Left renal cortex interstitium (tissue), 4 donors: ENCODE measurements at places on chromosomes 2 and 18. TPM values are rescaled to one million over a fixed set of nuclear protein-coding genes. Genes with fewer than 3 reads are reported as not detected.
A peak's percentile ranks its signal among the peaks of the same experiment; 100 is the strongest.

DNA sequence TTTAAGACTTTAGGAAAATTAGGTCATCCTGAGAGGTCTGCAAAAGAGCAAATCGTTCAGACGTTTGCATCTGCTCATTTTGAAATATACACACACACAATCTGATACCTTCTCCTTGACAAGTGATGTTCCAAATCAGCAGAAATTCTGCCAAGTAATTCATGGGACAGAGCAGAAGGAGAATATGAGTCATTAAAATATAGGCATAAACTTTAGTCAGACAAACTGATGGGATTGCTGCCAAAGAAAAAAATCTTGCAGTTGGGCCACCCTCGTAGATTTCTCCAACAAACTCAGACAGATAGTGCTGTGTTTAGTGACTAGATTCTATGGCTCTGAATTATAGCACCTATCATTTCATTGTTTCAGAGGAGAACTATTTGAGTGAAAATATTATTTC is 336.3 kb downstream of the NYAP2 start:
- DNase-seq, result no peak

GRCh38 chr2:7612969-7613368 is 695.8 kb downstream of the RNF144A start:
- no peak for DNase-seq

DNA sequence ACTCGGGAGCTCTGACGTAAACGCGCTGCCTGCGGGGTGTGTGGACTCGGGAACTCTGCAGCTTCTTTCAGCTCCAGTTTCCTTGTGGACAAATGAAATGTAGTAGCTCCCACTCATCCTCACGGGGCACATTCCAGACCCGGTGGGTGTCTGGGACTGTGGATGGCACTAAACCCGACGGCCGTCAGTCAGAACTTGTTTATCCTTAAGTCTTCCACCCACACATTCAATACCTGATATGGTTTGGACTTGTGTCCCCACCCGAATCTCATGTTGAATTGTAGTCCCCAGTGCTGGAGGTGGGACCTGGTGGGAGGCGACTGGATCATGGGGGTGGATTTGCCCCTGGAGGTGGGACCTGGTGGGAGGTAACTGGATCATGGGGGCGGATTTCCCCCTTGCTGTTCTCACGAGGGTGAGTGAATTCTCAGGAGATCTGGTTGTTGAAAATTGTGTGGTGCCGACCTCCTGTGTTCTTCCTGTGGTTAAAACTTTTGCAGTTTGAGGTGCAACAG is 81.2 kb upstream of the SNTG2 start:
- no peak for DNase-seq

DNA sequence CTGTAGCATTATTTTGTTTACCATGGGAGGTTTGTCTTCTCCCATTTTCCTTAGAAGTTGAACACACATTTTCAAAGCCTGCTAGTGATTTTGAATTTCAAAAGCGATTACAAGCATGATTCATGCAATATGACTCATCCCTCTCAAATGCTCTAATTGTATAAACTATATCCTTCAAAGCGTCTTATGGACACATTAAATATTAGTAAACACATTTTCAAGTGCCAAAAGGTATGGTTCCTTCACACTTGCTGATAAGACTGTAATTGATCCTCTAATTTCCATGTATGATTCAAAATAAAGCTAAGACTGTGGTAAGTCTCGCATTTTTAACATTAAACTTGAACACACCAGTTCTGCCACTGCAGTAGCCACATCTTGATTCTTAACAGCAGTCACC is 512.9 kb downstream of the LRRTM4 start:
- DNase-seq, result no peak

- DNase-seq, result peak; percentile 65
Observed at GRCh38 chr2:217789003-217789735, 213.6 kb downstream of the TNS1 start.

The MTLN gene
- polyA plus RNA-seq, result 18.3 TPM

The DLGAP1 gene
- 5.3 TPM for polyA plus RNA-seq

DNA sequence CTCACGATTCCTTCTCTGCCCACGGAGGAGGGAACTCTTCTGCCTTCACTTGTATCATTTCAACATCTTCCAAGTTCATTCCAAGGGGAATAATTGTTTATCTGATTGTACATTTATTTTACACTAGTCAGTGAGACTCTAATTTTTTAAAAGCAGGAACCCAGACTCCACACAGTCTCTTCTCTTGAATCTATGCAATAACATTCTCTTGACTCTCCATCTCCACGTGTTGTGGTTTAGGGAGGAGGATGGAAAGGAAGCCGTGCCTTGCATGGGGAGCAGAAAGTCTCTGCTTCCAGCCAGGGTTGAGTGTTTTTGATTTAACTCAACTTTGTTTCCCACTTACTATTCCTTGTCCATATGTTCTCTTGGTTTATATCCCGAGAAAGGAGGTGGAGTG is 131.1 kb upstream of the RIOK3 start:
- no peak for DNase-seq

GRCh38 chr2:220569112-220569897 is 941.9 kb downstream of the SLC4A3 start:
- DNase-seq, result no peak

DNA sequence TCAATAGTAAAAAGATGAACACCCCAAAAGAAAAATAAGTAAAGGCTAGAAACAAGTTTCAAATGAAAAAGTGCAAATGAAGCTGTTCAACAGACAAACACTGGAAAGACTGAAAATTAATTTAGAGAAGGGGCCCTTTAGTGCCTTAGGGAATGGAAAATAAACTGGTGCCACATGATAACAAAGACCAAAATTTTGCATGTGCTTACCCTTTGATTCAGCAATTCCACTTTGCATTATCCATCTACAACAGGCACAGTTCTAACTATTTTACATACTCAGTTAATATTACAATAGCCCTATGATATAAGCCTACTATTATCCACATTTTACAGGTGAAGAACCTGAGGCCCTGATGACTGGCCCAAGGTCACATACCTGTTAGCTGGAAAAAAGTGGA is 183.9 kb downstream of the NBAS start:
- DNase-seq, result no peak

- no peak for DNase-seq
Observed at GRCh38 chr18:78554944-78555608, 424.5 kb upstream of the SALL3 start.

- DNase-seq, result no peak
Observed at GRCh38 chr2:43343573-43344304, 117.3 kb upstream of the ZFP36L2 start.

DNA sequence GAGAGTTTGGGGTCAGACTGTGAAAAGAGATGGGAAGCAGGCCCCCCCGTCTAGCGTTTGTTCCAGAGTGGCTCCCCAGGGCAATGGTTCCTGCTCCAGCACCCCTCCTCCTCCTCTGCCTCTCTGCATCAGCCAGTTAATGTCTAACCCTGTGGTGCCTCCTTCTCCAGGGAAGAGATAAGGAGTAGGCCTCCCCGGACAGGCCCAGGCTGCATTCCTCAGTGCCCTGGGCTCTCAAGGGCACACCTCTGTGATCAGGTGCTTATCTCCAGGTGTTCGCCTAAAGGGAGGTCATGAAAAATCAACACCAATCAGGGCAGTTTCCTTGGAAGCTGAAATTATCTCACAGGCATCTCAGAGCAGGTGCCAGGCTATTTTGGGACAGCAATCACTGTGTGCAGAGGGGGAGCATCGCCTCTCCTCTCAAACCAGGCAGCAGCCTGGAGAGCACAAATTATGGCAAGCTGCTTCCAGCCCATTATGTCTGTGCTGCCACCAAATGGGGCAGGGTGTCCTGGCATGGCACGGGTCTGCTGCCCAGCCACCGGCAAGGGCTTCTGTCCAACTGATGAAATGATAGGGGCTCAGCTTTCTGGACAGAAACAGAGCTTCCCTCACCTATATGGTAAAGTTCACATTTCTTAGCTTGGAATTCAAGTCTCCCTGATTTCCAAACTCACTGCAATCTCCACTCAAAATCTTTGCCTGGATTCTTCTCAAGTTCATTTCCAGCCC is 255.8 kb upstream of the SLC14A2 start:
- DNase-seq, result no peak

DNA sequence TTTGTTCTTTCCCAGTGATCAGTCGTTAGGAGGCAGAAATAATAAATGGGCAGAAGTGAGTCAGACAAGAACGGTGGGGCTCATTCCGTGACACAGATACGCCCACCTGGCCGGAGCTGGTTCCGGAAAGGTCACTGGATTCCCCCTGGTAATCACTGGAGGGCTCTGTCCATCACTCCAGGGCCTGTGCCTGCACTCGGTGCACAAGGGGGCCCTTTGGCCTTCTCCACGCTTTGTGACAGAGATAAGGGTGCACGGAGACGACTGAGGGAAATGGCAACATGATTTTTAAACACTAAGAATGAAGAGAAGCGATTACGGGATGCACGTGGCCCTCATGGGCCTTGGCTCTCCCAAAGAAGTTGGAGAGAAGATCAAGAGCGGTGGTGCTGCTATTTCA is 84.4 kb downstream of the PTGR3 start:
- DNase-seq, result no peak

GRCh38 chr2:239951129-239951734 is 73.9 kb downstream of the NDUFA10 start:
- no peak for DNase-seq
